ENCODE measurements at places on chromosomes 4 and X.

DNA sequence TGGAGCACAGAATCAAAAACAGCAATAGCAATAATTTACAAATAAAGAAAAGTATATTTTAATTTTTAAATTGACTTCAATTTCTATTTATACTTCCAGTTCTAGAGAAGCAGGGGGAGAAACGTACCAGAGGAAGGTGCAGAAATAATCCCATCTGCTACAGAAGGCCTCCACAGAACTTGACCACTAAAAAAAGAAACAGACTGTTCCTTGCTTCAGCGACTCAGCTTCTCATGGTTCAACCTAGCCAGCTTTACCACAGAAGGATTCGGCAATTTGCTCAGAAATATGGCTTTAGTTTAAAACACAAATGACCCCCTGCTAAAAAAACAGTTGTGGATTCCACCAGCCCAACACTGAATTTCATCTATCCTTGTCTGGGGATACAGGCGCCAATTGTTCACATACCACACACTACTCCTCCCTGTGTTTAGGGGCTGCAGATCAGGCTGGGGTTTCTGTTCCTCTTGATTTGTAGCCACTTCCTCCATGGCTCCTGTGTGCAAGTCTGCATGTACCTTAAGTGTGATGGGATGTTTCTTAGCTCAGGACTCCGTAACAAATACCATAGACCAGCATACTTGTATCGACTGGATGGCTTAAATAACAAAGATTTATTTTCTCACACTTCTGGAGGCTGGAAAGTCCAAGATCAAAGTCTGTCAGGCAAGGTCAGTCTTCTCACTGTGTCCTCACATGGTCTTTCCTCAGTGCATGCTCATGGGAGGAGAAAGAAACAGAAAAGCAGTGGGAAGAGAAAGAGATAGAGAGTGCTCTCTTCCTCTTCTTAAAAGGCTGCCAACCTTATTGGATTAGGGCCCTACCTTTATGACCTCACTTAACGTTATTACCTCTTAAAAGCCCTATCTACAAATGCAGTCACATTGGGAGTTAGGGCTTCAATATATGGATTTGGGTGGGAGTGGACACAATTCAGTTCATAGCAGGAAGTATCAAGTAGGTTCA is 79.1 kb downstream of the AMOT start:
- DNase-seq = no peak

DNA sequence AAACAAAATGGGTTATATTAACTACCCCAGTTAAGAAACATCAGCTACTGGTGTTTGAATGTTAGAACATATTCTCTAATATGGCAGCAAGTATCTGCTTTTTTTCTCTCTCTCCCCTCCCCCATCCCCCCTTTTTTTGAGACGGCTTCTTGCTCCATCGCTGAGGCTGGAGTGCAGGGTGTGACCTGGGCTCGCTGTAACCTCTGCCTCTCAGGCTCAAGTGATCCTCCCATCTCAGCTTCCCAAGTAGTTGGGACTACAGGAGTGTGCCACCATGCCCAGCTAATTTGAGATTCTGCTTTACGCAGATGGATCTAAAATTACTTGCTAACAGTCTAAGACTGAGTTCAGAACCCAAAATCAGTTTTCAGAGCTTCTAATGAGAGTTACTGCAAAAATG is 101.9 kb downstream of the AFF1 start:
- no peak for DNase-seq

DNA sequence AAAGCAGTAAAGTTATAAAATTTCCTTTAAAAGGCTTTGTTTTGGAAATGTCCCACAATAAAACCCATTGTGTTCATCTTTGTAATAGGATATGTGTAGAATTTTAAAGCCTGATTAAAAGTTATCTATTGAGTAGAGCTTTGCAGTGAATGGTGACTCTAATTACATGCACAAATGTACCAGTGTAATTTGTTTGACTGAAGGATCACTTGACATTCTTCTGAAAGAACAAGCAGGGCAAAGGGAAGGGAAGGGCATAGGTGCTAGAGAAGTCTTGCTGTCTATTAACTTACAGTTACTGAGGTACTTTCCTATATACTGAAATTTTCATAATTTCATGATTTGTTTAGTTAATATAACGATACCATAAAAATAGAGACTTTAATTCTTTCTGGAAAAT is 70.8 kb downstream of the STIM2 start:
- DNase-seq = no peak

DNA sequence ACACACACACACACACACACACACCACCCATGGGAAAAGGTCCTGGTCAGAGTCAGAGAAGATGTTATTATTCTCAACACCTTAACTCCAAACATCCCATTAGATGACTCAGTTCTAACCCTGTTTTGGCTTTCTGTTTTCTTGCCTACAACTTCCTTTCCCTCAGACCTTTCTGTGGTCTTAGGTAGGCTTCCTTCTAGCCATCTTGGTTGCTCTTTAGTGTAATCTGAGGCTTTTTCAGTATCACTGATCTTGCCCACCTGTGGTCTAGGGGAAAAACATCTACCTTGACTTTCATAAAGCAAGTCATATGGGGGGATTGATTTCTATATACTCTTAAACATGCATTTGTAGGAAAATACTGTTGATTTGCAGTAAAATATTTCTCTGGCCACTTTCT is 56.9 kb downstream of the ATG4A start:
- DNase-seq = no peak

DNA sequence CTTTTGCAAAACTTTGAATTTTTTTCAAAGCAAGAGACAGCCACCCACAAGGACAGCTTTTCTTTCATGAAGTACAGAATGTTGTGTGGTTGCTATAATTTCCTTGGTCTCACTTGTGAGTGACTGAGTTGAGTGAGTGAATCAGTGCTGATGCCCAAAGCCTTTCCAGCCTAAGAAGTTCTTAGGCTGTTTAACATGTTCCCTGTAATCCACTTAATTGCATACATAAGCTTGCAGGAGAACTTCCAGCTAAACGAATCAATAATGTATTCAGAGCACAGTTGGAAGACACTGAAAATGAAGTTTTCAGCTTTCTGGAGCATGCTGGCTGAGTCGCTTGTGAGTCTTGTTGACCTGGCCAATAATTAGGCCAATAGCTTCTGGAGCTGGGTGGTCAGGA is 42.0 kb upstream of the GK2 start:
- no peak for DNase-seq

DNA sequence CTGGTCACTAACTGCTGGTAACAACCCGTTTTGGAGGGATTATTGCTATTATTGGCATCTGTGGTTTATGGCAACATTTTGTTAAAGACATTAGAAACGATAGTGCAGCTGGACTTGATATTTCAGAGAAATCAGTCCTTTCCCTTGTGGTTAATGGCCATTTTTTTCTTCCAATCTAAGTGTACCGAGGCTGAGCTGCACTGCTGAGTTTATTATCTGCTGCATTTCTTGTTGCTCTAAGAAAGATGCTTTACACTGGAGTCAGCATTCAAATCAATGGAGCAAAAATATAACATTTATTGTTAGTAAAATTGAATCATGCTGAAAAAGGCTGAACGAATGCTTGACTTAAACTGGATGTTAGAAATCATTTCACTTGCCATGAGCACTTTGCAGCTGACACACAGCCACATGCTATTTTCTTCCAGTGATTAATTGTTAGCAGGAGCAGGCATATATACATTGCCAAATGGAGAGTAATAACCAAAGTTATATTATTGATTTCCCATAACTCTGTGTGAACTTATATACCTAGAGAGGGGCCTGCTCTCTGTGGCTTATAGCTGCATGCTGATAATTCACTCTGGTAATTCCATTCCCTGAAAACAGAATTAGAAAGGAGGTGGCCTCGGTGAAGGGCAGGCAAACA is 66.5 kb upstream of the TTC29 start:
- DNase-seq = no peak

DNA sequence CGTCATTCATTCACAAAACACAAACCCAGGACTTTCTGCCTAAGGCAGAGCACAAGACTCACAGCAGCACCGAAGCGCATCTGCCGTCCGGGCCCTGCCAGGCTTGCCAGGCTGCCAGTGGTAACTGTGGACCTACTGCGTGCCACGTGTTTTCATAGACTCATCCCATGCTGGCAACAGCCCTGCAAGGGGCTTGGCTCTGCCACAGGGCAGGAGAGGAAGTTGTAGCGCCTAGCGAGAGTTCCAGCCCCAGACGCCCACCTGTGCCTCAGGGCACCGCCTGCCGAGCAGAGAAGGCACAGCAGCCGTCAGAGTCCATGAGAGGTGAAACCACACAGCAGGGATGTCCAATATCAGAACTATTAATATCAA is 18.9 kb upstream of the MRFAP1 start:
- DNase-seq = no peak
